ENCODE measurements at places on chromosomes 4 and X. TPM values are rescaled to one million over a fixed set of nuclear protein-coding genes. Genes with fewer than 3 reads are reported as not detected.
A peak's percentile ranks its signal among the peaks of the same experiment; 100 is the strongest.

- H3K4me1 ChIP-seq: no peaks in the 10 kb centered on the region
- H3K4me3 ChIP-seq: no peak overlapping the region
- no peaks in the 10 kb centered on the region for H3K27me3 ChIP-seq
- H3K27ac ChIP-seq: no peak overlapping the region
- no peak for DNase-seq
Observed at GRCh38 chr4:145293658-145294057, 113.3 kb upstream of the OTUD4 start.

GLRA2 gene
- total RNA-seq: not detected

DNA sequence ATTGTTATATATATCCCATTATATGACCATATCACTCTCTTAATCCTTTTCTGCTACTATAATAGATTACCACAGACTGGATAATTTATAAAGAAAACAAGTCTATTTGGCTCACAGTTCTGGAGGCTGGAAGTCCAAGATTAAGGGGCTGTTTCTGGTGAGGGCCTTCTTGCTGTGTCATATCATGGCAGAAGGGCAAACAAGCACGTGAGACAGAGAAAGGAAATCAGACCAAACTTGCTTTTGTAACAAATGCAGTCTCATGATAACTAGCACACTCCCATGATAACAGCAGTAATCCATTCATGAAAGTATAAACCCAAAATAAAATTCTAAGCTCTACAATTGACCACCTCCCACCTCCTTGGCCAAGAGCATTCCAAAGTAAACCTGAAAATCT, 16.3 kb upstream of the TAB3 start:
- no peak overlapping the region for H3K4me3 ChIP-seq
- no peak for DNase-seq
- H3K4me1 ChIP-seq: no peaks in the 10 kb centered on the region
- no peak overlapping the region for H3K27ac ChIP-seq

DNA sequence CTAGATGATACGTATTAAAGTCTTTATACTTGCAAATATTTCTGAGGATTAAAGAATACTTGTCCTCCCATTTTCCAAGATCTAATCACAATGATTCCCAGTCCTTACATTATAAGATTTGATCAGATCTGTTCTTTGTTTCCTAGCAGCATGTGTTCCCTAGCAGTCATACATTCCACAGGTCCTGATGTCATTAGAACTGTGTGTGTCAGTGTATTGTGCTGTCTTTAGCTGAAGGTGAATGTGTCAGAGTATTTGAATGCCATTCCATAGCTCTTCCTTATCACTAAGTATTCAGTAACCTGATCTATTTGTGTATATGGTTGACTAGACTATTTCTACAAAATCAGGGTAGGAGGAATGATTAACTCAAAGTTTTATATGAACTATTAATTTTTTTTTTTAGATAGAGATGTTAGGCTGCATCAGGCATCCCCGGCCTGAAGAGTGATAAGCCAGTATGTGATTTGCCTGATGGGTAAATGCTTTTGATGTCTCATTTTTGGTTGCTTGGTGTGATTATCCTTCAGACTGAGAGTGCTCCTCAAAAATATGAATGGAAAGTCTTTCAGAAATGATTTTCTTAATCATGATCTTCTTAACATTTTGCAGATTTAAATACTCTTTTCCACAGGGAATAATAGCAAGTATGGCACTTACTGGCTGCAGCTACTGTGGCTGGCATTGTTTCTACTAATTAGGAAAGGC, 4.4 kb downstream of the ADGRL3 start:
- DNase-seq: no peak
- no peaks in the 10 kb centered on the region for H3K4me1 ChIP-seq
- H3K27me3 ChIP-seq: peaks cover 30% of the 10 kb centered on the region
- H3K27ac ChIP-seq: no peak overlapping the region

GRCh38 chr4:158818560-158819140, 49.8 kb downstream of the FNIP2 start:
- no peak overlapping the region for H3K27ac ChIP-seq
- DNase-seq: no peak

NAA11 gene
- not detected for total RNA-seq

PCDH7 gene
- total RNA-seq: 6.1 TPM

- no peaks in the 10 kb centered on the region for H3K36me3 ChIP-seq
- no peak overlapping the region for H3K4me3 ChIP-seq
- no peaks in the 10 kb centered on the region for H3K27me3 ChIP-seq
- peak overlapping the region; percentile 25 for H3K27ac ChIP-seq
- peak; percentile 31 for DNase-seq
Observed at GRCh38 chrX:154046031-154046781, 26.5 kb upstream of the IRAK1 start.

GRCh38 chr4:141220271-141220670, 424 bp upstream of the ZNF330 start:
- no peaks in the 10 kb centered on the region for H3K27me3 ChIP-seq
- peak overlapping the region; percentile 93 for H3K27ac ChIP-seq
- no peak for DNase-seq
- H3K4me1 ChIP-seq: no peaks in the 10 kb centered on the region
- H3K36me3 ChIP-seq: no peaks in the 10 kb centered on the region

GRCh38 chr4:101604976-101605375, 185.6 kb upstream of the BANK1 start:
- H3K27me3 ChIP-seq: no peaks in the 10 kb centered on the region
- H3K36me3 ChIP-seq: no peaks in the 10 kb centered on the region
- H3K4me3 ChIP-seq: no peak overlapping the region
- no peaks in the 10 kb centered on the region for H3K4me1 ChIP-seq
- DNase-seq: no peak

KIF4A gene
- 0.15 TPM for total RNA-seq

UCP1 gene
- 0.29 TPM for total RNA-seq

GRCh38 chr4:128428397-128428796, 140.8 kb upstream of the PGRMC2 start:
- no peak overlapping the region for H3K27ac ChIP-seq
- no peak overlapping the region for H3K4me3 ChIP-seq
- no peaks in the 10 kb centered on the region for H3K4me1 ChIP-seq

DNA sequence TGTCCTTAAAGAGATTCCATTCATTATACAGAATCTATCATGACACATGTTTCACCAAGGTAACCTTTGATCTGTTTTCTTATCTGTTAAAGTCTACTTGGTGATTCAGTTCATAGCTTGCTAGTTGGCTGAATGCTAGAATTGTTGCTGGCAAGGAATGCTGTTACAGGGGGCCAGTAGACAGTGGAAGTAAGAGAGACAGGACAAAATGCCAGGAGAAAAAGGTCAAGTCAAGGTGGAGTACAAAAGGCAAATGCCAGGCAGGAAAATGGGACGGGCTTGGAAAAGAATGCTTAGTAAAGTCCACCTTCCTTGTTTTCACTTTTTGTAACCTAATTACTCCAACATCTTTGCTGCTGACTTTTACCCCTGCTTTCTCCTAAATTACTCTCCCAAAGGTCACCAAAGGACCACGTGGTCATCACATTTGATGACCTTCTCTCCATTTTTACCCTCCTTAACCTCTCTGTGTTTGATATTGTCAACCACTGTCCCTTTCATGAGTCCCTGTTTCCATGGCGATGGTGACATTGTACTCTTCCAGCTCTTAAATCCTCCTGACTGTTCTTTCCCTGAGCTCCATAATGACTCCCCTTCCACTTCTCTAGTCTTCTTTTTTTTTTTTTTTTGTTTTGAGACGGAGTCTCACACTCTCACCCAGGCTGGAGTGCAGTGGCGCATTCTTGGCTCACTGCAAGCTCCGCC, 24.5 kb upstream of the TAPT1 start:
- no peaks in the 10 kb centered on the region for H3K27me3 ChIP-seq
- H3K36me3 ChIP-seq: no peaks in the 10 kb centered on the region
- no peaks in the 10 kb centered on the region for H3K4me1 ChIP-seq
- DNase-seq: no peak
- no peak overlapping the region for H3K27ac ChIP-seq

GRCh38 chr4:152849350-152849749, 69.6 kb downstream of the ARFIP1 start:
- H3K27me3 ChIP-seq: no peaks in the 10 kb centered on the region
- H3K4me3 ChIP-seq: no peak overlapping the region
- no peak overlapping the region for H3K27ac ChIP-seq
- no peak for DNase-seq
- no peaks in the 10 kb centered on the region for H3K36me3 ChIP-seq
- no peaks in the 10 kb centered on the region for H3K4me1 ChIP-seq

DNA sequence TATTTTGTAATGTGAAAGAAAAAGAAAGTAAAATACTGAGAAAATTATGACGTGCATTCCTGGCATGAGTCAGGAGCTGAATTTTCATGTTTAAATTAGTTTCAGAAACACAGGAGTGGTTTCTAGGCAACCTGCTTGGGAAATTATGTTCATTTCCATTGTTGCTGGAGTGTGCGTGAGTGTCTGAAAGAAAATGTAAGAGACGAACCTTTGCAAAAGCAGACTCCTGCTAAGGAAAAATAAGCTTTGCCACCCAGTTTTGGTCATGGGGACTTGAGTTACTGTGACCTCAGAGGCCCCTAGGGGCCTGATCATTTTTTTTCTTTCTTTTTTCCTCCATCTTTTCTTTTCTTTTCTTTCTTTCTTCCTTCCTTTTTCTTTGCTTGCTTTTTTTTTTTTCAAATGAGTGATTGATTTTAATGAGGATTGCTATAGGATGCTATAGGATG, 18.8 kb upstream of the CHRNA9 start:
- no peak overlapping the region for H3K4me3 ChIP-seq
- no peaks in the 10 kb centered on the region for H3K36me3 ChIP-seq
- no peak for DNase-seq
- peak overlapping the region; percentile 90 for H3K27ac ChIP-seq

- H3K36me3 ChIP-seq: no peaks in the 10 kb centered on the region
- no peak overlapping the region for H3K4me3 ChIP-seq
- H3K27me3 ChIP-seq: no peaks in the 10 kb centered on the region
- no peak for DNase-seq
Observed at GRCh38 chrX:118654331-118654730, 73.1 kb upstream of the IL13RA1 start.

- no peak overlapping the region for H3K27ac ChIP-seq
- H3K4me1 ChIP-seq: no peaks in the 10 kb centered on the region
- H3K36me3 ChIP-seq: no peaks in the 10 kb centered on the region
- no peak for DNase-seq
- H3K27me3 ChIP-seq: no peaks in the 10 kb centered on the region
Observed at GRCh38 chr4:189445613-189446012, 495.1 kb upstream of the FRG1 start.

DNA sequence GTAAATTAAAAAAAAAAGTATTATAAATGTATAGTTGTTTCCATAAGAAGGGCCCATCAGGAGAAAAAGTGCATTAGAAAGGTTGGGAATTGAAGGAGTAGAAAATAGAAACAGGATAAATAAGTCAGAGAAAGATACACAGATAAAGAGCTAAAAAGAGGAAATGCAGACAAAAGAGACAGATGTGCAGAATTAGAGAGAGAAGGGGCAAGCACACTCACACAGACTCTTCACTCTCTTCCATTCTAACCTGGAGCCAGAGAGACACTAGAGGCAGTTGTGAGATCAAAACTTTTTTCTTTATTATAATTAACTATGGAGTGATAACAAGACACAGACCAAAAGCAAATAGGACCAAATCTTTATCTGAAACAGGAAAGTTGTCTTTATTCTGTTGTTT, 134.1 kb downstream of the CEP135 start:
- no peak overlapping the region for H3K27ac ChIP-seq
- H3K27me3 ChIP-seq: no peaks in the 10 kb centered on the region
- DNase-seq: no peak
- H3K36me3 ChIP-seq: no peaks in the 10 kb centered on the region

DNA sequence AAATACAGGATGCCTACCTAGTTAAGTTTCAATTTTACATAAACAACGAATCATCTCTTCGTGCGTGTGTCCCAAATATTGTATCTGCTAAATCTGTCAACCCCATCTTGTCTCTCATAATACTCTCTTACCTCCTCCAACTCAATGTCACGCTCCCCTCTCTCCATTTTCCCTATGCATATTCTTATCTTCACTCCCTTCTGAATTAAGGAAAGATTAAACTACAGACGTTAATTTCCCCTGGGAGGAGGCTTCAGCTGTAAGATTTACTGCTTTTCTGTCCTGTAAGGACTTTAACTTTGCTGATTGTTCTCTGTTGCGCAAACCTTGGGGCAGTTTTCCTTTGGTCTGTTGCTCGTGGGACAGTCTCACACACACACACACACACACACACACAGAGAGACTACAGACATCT, 455 bp upstream of the ABCB7 start:
- H3K27ac ChIP-seq: peak overlapping the region; percentile 83
- H3K36me3 ChIP-seq: no peaks in the 10 kb centered on the region
- H3K4me1 ChIP-seq: no peaks in the 10 kb centered on the region
- no peak for DNase-seq
- H3K27me3 ChIP-seq: peaks cover 7% of the 10 kb centered on the region
- peak overlapping the region; percentile 75 for H3K4me3 ChIP-seq

- H3K27me3 ChIP-seq: no peaks in the 10 kb centered on the region
- DNase-seq: no peak
- H3K27ac ChIP-seq: no peak overlapping the region
- no peaks in the 10 kb centered on the region for H3K4me1 ChIP-seq
Observed at GRCh38 chr4:47381172-47381571, 82.3 kb downstream of the COMMD8 start.

DNA sequence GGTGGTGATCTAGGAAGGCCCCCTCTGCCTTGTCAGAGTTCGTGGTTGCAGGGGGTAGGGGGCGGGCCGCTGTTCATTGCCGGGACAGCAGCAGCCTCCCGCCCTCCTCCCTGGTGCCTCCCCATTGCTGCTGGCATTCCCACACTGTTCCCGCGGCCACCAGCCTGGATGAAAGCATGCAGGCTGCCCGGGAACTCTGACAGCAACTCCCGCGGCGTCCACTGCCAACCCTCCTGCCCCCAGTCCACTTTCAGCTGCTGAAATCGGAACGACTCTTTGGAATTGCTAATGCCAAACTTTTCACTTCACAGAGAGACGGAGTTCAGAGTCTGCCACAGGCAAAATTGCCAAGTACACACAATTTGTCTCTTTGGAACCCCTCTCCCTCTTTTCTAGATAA, 121.9 kb downstream of the BEND2 start:
- H3K27me3 ChIP-seq: peaks cover 22% of the 10 kb centered on the region
- no peak for DNase-seq
- H3K36me3 ChIP-seq: no peaks in the 10 kb centered on the region

GRCh38 chr4:26509681-26510333, 19.5 kb upstream of the CCKAR start:
- H3K4me3 ChIP-seq: no peak overlapping the region
- no peak for DNase-seq
- no peaks in the 10 kb centered on the region for H3K36me3 ChIP-seq
- no peaks in the 10 kb centered on the region for H3K4me1 ChIP-seq

DNA sequence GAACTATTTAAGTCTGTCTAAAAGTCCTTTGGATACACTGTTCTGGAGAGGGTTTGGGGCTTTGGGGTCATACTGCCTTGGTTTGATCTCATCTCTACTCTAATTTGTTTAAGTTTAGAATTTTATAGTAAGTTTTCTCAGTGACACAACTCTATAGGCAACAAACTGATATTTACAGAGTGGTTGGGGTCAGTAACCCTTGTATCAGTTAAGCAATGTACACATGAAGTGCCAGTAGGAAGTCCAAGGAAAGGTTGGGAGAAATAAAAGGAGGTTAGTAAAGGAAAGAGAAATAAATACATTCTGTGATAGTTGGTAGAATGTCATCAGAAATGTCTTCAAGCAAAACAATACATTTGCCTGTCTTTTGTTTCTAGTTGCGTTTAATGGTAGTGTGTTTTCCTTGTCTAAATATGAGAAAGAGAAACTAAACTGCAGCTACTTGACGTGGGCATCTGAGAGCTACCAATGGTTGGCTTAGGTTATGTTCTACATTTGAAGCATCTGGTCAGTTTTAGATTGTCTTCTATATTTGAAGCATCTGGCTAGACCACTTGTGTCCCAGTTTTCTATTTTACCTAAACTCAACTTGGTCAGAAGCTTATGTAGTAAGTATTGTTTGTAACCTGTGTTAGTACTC, 6.9 kb downstream of the ATP7A start:
- DNase-seq: no peak
- no peak overlapping the region for H3K4me3 ChIP-seq
- H3K36me3 ChIP-seq: no peaks in the 10 kb centered on the region
- no peaks in the 10 kb centered on the region for H3K4me1 ChIP-seq
- no peaks in the 10 kb centered on the region for H3K27me3 ChIP-seq

All from breast epithelium (tissue), 4 donors.